Sigmoid colon (tissue), 7 donors: ENCODE measurements at places on chromosomes 11 and 22. TPM values are rescaled to one million over a fixed set of nuclear protein-coding genes. Genes with fewer than 3 reads are reported as not detected.

The ZP1 gene
- total RNA-seq, result not detected

The MMP12 gene
- total RNA-seq, result 1.8 TPM

The FAT3 gene
- total RNA-seq, result 2.9 TPM

The OR6T1 gene
- not detected for total RNA-seq

The GAB4 gene
- total RNA-seq, result not detected

The SLC22A25 gene
- total RNA-seq, result not detected

The PKP3 gene
- 0.71 TPM for total RNA-seq

The PLET1 gene
- total RNA-seq, result not detected

The APOBEC3A gene
- total RNA-seq, result not detected

The KBTBD3 gene
- 7.1 TPM for total RNA-seq

The CLCF1 gene
- 49.8 TPM for total RNA-seq

The APOA5 gene
- not detected for total RNA-seq

The MRGPRX4 gene
- total RNA-seq, result not detected

The MS4A4E gene
- 2.6 TPM for total RNA-seq

The BIK gene
- total RNA-seq, result not detected

The IL18 gene
- total RNA-seq, result 9.8 TPM

GRCh38 chr22:16651217-16651616 is 58.6 kb upstream of the CCT8L2 start:
- H3K27ac ChIP-seq, result no peak overlapping the region
- H3K27me3 ChIP-seq, result no peaks in the 10 kb centered on the region
- no peaks in the 10 kb centered on the region for H3K4me1 ChIP-seq
- H3K36me3 ChIP-seq, result no peaks in the 10 kb centered on the region
- DNase-seq, result no peak

GRCh38 chr22:23750367-23750713 is 572 bp downstream of the ZNF70 start:
- no peaks in the 10 kb centered on the region for H3K27me3 ChIP-seq
- no peak for DNase-seq
- H3K36me3 ChIP-seq, result peaks cover under 1% of the 10 kb centered on the region
- H3K27ac ChIP-seq, result peak overlapping the region; percentile 91

DNA sequence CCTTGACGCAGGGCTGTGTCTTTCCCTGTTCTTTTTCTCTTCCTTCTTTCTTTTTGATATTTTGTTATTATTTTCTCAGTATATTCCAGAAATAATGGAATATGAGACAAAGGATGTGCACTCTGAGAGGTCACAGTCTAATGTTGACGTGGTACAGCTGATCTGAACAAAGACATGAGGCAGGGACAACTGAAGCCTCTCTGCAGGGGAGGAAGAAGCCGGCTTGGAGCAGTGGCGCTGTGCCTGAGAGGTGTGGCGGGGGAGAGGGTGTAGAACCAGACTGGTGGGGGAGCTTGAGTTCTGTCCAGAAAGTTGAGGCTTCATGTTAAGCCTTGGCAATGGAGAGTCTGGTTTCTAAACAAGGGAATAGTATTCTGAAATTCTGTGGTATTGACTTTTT is 34.7 kb downstream of the ADAMTS15 start:
- no peaks in the 10 kb centered on the region for H3K36me3 ChIP-seq
- no peak for DNase-seq
- H3K4me3 ChIP-seq, result no peak overlapping the region
- no peak overlapping the region for H3K27ac ChIP-seq
- peaks cover 12% of the 10 kb centered on the region for H3K4me1 ChIP-seq

DNA sequence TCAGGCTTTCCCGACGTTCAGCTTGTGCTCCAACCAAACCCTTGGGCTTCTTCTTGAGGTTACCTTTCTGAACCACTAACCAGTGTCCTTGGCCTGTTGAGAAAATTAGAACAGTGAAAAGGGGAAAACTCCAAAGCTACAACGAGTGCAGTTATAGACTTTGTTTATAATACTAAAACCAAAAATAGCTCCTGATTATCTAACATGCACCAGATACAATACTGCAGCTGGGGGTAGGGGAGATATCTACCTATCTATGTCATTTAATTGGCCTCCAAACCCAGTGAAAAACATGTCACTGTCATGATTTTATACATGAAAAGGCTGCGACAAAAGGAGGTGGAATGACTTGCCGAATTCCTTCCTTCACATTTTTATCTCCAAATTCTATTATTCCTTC is 11.9 kb downstream of the XRRA1 start:
- H3K4me1 ChIP-seq, result no peaks in the 10 kb centered on the region
- H3K4me3 ChIP-seq, result no peak overlapping the region
- H3K36me3 ChIP-seq, result no peaks in the 10 kb centered on the region
- DNase-seq, result no peak

- no peak overlapping the region for H3K4me3 ChIP-seq
- DNase-seq, result no peak
- H3K4me1 ChIP-seq, result no peaks in the 10 kb centered on the region
- H3K27me3 ChIP-seq, result no peaks in the 10 kb centered on the region
- H3K27ac ChIP-seq, result no peak overlapping the region
These were observed 80.1 kb downstream of the SVIP start for GRCh38 chr11:22749536-22749935.

- no peaks in the 10 kb centered on the region for H3K4me1 ChIP-seq
- no peak overlapping the region for H3K4me3 ChIP-seq
- no peaks in the 10 kb centered on the region for H3K36me3 ChIP-seq
- no peak for DNase-seq
- H3K27me3 ChIP-seq, result no peaks in the 10 kb centered on the region
These were observed 245.3 kb downstream of the CTTN start for GRCh38 chr11:70643642-70644041.

GRCh38 chr22:38311323-38311620 is 6.0 kb downstream of the CSNK1E start:
- no peak overlapping the region for H3K4me3 ChIP-seq
- H3K4me1 ChIP-seq, result peaks cover 85% of the 10 kb centered on the region
- peak overlapping the region; percentile 97 for H3K27ac ChIP-seq
- DNase-seq, result no peak
- no peaks in the 10 kb centered on the region for H3K36me3 ChIP-seq
- no peaks in the 10 kb centered on the region for H3K27me3 ChIP-seq

DNA sequence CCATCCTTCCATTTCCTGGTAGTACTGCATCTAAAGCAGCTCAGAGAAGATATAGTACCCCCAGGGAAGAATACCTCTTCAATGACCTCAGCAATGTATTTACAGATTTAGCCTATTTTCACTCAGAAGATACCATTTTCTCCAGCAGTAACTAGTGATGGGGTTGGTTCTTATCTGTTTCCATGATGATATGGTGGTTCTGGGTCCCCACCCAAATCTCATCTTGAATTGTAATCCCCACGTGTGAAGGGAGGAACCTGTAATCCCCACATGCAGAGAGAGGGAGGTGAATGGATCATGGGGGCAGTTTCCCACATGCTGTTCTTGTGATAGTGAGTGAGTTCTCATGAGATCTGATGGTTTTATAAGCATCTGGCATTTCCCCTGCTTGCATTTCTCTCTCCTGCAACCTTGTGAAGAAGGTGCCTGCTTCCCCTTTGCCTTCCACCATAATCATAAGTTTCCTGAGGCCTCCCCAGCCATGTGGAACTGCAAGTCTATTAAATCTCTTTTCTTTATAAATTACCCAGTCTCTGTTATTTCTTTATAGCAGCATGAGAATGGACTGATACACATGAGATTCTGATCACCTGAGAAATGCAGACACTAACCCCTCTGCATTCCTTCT is 139.2 kb downstream of the CCDC81 start:
- H3K27me3 ChIP-seq, result no peaks in the 10 kb centered on the region
- no peak for DNase-seq
- H3K4me1 ChIP-seq, result peaks cover 25% of the 10 kb centered on the region
- H3K36me3 ChIP-seq, result no peaks in the 10 kb centered on the region

DNA sequence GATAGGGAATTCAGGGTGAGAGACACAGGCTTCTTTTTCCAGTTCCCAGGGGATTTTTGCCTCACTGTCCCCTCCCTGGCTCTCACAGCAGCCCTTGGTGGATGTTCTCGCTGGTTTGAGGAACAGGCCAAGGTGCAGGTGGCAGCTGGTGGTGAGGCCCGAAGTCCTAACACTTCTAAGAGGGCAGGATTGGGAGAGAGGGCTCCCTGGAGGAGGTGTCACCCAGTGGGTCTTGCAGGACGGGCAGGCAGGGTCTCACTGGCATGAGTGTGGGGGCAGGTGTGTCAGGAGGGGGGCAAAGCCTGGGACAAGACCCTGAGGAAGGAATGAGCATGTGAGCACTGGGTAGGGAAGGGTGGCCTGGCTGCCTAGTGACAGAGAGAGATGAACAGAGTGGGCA is 9.2 kb downstream of the ADORA2A start:
- H3K4me3 ChIP-seq, result no peak overlapping the region
- H3K36me3 ChIP-seq, result no peaks in the 10 kb centered on the region
- DNase-seq, result no peak

GRCh38 chr11:3201112-3201581 is 17.5 kb downstream of the MRGPRG start:
- H3K4me3 ChIP-seq, result no peak overlapping the region
- H3K36me3 ChIP-seq, result no peaks in the 10 kb centered on the region

DNA sequence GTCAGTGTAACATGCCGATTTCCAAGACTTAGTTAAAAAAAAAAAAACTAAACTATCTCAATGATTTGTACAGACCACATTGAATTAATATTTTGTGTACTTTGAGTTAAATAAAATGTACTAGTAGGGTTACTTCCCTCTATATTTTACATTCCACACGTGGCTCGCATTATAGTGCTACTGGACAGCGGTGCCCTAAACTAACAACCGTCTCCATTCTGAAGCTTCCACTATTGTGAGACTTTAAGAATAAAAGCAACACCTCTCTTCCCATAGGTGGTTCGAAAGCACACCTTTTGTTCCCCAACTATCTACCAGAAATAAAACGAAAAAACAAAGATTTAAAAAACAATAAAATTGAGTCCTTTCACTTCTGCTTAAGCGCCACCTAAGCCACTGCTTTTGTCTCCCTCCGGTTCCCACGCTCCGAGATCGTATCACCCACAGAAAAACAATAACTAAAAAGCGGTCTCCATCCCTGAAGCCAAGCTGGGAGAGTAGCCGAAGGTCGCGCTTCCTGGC is 380 bp upstream of the TTC17 start:
- DNase-seq, result no peak
- peaks cover 19% of the 10 kb centered on the region for H3K4me1 ChIP-seq
- H3K27me3 ChIP-seq, result no peaks in the 10 kb centered on the region
- peak overlapping the region; percentile 86 for H3K4me3 ChIP-seq
- H3K36me3 ChIP-seq, result no peaks in the 10 kb centered on the region
- H3K27ac ChIP-seq, result peak overlapping the region; percentile 84

GRCh38 chr11:1387961-1388762 is 1.6 kb upstream of the BRSK2 start:
- peaks cover 27% of the 10 kb centered on the region for H3K27me3 ChIP-seq
- DNase-seq, result no peak
- no peaks in the 10 kb centered on the region for H3K36me3 ChIP-seq
- peaks cover 19% of the 10 kb centered on the region for H3K4me1 ChIP-seq
- H3K27ac ChIP-seq, result no peak overlapping the region

DNA sequence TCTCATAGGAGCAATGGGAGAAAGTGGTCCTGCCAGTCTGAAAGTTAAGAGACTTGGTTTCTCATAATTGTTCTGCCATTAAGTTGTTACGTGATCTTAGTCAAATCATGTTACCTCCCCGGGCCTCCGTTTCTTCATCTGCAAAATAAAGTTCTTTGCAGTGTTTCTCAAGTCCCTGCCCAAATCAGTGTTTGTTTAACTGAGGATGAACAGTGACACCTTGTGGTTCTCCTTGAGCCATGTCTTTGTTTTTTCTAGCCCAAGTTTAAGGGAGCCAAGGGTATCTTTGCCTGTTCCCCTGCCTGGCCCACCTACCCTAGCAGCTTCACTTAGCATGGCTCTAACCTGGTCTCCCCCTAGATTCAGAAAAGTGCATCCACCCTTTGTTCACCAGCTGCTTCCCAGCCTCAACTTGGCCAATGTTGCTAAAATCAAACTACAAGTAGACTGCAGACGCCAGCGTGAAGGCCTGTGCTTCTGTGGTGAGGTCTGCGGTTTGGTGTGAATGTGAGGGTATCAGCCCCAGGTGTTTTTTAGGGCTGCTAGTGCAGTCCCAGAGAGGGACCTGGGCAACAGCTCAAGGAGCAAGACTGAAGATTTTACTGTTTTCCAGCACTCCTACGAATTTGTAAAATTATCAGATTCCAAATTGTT is 35.5 kb downstream of the FZD4 start:
- DNase-seq, result no peak
- H3K27me3 ChIP-seq, result no peaks in the 10 kb centered on the region
- no peaks in the 10 kb centered on the region for H3K36me3 ChIP-seq
- no peak overlapping the region for H3K4me3 ChIP-seq

DNA sequence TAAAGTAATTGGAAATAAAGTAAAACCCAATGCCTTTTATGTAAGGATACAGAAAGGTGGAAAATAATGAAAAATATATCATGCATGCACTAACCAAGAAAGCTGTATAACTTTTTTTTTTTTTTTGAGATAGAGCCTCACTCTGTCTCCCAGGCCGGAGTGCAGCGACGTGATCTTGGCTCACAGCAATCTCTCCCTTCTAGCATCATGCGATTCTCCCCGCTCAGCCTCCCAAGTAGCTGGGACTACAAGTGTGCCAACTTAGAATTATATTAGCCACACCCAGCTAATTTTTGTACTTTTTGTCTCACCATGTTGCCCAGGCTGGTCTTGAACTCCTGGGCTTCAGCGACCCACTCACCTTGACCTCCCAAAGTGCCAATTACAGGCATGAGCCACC is 4.5 kb downstream of the GGT5 start:
- no peaks in the 10 kb centered on the region for H3K36me3 ChIP-seq
- H3K27ac ChIP-seq, result no peak overlapping the region
- H3K27me3 ChIP-seq, result no peaks in the 10 kb centered on the region
- no peak for DNase-seq
- peaks cover 8% of the 10 kb centered on the region for H3K4me1 ChIP-seq
- H3K4me3 ChIP-seq, result no peak overlapping the region

DNA sequence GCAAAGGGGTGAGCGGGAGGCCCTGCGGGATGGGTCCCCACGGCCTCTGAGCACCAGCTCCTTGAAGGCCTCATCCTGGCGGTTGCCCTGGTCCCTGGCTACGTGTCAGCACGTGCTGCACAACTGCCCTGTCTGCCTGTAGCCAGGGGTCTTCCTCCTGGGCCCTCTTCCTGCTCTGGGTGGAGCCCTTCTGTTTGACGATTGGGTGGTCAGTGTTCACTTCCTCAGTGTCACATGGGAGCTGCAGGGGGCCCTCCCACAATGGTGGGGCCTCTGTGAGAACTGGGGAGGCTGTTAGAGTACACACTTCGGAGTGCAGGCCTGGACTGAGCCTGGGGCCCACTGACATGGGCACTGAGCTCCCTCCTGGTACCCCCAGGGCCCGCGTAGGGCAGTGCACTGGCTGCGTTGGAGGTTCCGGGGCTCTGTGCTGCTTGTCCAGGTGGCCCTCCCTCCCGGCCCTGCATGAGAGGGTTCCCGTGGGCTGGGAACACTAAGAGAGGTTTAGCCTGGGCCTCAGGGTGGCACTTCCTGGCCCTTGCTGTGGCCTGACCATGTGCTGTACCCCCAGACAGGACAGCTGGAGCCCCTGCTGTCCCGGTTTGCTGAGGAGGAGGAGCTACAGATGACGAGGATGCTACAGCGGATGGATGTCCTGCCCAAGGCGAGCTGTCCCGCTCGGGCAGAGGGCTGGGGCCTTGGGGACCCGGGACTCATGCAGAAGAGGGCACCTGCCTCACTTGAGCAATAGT is 13.8 kb downstream of the DGCR6L start:
- DNase-seq, result no peak
- H3K36me3 ChIP-seq, result no peaks in the 10 kb centered on the region
- no peak overlapping the region for H3K27ac ChIP-seq
- peaks cover 44% of the 10 kb centered on the region for H3K27me3 ChIP-seq
- H3K4me1 ChIP-seq, result no peaks in the 10 kb centered on the region
- H3K4me3 ChIP-seq, result no peak overlapping the region
